HCT116 (cell line): ENCODE measurements at places on chromosomes 13 and 19.
A peak's percentile ranks its signal among the peaks of the same experiment; 100 is the strongest.

DNA sequence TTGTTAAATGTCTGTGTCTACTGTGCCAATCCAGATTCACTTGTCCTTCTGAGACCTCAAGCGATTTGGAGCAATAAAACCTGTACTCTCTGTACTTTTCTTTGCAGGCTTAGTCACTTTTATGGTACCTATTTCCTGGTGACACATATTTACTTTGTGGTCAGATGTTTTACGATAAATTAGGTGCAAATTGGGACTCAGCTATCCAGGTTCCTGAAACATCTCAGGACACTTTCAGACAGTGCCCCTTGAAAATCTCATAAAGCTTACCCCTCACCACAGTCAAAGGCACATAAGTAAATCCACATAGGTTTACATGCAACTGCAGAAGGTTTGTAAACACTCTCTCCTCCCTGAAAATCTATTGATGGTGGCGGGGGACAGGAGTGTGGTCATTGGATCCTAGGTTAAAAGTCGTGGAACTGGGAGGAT is 438.8 kb downstream of the EFNB2 start:
- DNase-seq: peak; percentile 86

GRCh38 chr13:106562301-106562700 is 5.6 kb downstream of the ARGLU1 start:
- DNase-seq: no peak

DNA sequence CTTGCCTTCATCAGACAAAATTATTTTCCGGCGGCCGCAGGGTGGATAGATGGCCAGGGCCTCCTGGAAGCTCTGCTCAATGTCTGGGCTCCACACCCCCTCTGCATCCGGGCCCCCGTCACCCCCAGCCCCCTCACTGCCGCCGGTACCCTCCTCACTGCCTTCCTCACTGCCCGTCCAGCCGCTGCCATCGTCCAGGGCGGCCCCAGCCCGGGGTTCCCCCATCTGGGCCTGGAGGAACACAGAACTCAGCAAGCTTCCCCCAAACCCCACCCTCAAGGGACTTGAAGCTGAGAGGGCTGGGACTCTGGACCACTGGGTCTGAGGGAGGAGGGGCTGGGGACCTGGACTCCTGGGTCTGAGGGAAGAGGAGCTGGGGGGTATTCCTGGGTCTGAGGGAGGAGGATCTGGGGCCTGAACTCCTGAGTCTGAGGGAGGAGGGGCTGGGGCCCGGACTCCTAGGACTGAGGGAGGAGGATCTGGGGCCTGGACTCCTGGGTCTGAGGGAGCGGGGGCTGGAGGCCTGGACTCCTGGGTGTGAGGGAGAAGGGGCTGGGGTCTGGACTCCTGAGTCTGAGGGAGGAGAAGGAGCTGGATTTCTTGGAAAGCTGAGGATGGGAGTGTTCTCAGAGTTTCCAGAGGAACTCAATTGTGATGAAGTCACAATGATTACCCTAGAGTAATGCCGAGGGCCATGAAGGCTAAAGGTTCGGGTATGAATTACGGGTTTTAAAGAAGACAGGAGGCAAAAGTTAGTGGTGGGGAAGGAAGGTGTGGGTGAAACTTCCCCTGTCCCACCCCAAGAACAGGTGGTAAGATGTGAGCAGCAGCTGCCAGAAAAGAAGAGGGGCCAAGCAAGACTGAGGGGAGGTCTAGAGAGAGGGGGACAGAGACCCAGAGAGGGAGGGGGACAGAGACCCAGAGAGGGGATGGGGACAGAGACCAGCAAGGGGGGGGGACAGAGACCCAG is 2.1 kb downstream of the TEAD2 start:
- DNase-seq: no peak

- DNase-seq: no peak
These were observed 3.8 kb upstream of the ZNF414 start for GRCh38 chr19:8517551-8518442.

DNA sequence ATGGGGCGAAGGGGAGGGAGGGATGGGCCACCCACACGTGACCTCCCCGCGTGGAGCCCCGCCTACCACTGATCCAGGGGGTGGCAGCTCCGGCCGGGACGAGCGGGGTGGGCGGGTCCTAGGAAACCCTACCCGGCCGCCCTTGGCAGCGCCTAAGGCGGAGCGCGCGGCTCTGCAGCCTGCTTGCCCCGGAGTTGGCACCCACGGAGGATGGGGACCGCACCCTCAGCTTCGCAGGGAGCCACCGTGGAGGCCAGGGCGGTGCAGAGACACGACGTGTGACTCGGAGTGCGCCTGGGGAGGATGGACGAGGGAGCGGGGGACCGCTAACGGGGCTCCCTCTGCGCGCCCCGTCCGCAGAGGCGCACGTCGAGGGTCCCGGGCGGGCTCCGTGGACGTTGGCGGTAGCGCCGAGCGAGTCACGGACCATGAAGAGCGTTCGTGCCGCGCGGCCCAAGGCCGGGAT is at the start of gene RGS9BP:
RGS9BP (plus strand) TSS at position 129 of the 466 bp plus-strand sequence. CDS start 416 bp downstream, outside the sequence.
- no peak for DNase-seq

GRCh38 chr19:6718741-6719539 is 1.5 kb downstream of the C3 start:
- DNase-seq: peak; percentile 79

DNA sequence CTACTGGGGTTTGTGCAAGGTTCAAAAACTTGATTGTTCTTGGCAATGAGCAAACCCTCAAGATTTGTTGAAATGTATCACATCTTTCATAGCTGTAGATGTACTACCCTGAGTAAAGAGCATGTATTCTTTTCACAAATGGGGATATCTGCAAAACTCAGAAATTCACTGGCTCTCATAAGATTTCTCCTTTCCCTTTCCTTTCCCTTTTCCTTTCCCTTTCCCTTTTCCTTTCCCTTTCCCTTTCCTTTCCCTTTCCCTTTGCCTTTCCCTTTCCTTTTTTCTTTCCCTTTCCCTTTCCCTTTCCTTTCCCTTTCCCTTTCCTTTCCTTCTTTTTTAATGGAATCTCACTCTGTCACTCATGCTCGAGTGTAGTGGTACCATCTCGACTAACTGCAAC is 69.1 kb downstream of the FNDC3A start:
- DNase-seq: no peak

DNA sequence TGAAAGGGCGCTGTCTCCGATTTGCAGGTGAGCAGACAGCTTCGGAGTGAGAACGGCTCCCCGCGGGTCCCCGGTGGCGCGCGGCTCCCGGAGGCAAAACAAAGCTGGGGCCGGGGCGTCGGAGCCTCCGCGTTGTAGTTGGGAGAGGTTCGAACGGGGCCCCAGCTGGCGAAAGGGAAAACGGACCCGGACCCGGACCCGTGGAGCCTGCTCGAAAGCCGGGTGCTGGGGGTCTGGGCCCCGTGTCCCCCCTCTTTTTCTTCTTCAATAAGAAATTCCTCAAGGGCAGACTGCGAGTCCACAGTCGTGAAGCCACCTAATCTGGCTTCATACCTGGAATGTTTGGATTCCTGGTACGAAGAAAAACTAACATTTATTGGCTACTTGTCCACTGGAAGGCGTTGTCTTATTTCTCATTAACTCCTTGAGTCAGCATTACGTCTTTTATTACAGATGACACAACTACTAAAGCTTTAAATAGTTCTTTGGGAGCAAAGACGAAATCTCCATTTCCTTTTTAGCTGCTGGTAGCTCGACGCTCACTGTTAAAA is 632 bp upstream of the MTIF3 start:
- peak; percentile 55 for DNase-seq

- DNase-seq: no peak
These were observed 11.3 kb upstream of the IGSF23 start for GRCh38 chr19:44602081-44602480.

GRCh38 chr13:49367640-49368422 is 76.0 kb downstream of the CAB39L start:
- no peak for DNase-seq

GRCh38 chr19:48123907-48124651 is 13.5 kb upstream of the PLA2G4C start:
- DNase-seq: peak; percentile 39

DNA sequence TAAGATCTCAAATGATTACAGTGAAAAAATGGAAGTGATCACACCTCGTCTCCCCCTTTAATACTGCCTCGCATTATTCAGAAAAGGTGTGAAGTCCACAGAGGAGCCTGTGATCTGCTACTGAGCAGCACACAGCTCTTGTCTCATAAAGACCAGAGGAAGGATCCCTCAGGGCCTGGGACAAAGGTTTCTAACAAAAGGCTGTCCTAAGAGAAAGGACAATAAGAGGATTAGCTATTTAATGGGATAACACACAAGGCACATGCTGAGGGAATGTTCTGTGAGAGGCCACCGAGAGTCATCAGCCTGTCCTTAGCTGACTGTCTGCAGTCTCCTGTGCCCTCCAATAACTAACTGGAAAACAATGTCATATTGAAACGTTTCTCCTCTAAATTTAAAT is 26.7 kb downstream of the EBPL start:
- no peak for DNase-seq

DNA sequence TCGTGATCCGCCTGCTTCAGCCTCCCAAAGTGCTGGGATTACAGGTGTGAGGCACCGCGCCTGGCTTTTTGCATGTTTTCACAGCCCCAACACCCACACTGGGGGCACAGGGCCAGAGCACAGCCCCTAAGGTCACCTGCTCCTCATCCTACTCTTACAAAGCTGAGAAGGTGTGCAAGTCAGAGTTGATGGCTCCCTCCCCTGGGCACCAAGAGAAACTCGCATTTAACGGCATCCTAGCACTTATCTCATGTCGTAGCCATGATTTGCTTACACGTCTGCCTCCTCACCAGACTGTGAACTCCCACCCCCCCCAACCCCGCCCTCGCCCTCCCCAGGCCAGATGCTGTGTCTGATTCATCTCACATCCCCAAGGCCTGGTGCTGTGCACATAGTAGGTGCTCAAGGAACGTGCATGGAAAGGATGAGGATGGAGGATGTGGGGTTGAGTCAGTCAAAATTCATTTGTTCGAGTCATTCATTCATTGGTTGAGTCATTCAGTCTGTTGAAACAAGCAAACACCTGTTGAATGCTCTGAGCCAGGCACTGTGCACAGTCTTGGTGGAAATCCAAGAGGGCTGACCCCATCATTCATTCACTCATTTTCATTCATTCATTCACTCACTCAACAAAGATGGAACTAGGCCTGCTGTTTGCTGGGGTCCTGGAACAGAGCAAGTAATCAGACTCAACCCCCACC is 11.3 kb downstream of the SHANK1 start:
- no peak for DNase-seq

GRCh38 chr13:23025864-23026608 is 154.7 kb upstream of the SGCG start:
- no peak for DNase-seq

- no peak for DNase-seq
These were observed 61.7 kb downstream of the ZNF44 start for GRCh38 chr19:12232961-12233360.

GRCh38 chr19:3279306-3279705 is 54.8 kb downstream of the CELF5 start:
- DNase-seq: no peak

GRCh38 chr13:42041684-42042035 is 6.8 kb upstream of the DGKH start:
- DNase-seq: no peak

- no peak for DNase-seq
These were observed 896.8 kb downstream of the PCDH17 start for GRCh38 chr13:58528351-58528750.

GRCh38 chr13:101817898-101818297 is 365.4 kb downstream of the ITGBL1 start:
- DNase-seq: no peak

DNA sequence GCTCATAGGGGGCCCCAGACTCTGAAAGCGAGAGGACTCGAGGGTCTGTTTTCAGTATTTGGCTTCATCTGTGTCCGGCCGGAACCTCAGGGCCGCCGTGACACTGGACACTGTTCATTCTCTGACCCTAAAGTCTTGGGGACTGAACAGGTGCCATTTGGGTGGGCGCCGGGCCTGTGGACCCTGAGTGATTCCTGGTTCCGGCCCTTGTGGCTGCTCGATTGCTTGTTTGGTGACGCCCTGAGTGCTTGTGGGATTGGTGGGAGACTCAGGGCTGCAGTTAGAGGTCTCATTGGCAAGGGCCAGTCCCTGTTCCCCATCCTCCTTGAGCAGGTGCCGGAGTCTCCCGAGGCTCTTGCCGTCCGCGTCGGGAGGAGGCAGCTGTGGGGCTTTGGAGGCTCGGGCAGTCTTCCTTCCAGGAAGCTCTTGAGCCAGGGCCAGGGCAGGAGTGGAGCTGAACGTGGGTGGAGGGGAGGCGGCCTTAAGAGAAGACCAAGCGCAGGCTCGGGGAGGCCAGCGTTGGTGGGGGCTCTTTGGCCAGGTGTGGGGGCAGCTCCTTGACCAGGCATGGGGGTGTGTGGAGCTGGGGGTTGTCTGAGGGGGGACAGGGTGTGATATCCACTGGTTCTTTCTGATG is 4.7 kb downstream of the PTBP1 start:
- no peak for DNase-seq

- DNase-seq: no peak
These were observed 4.6 kb downstream of the EFNA2 start for GRCh38 chr19:1290196-1290702.

- DNase-seq: no peak
These were observed 37.3 kb downstream of the PEPD start for GRCh38 chr19:33484226-33484774.

GRCh38 chr13:32021785-32022184 is 9.8 kb upstream of the FRY start:
- no peak for DNase-seq

DNA sequence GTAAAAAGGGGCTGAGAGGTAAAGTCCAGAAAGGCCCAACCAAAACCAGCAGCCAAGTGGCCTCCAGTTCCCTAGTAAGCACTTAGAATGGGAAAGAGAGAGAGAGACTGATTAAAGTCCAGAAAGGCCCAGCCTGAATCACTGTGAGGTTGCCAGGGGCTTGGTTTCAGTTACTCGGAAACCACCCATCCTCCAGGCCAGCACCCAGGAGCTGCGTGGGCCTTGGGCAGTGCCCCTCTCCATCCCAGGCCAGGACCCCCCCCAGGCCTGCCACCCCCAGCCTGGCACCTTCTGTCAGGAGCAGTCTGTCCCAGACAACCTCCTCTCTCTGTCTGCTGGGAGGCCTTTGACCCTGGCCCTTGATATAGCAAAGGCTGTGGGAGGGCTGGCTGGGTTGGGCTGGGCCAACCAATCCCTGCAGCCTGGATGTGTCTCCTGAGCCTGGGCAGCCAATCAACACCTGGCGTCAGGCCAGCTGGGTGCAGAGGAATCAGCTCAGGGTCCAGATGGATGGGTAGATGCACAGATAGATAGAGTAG is at the start of gene CYP4F2:
CYP4F2 (minus strand) TSS at position 337 of the 539 bp plus-strand sequence. CDS start 463 bp downstream, outside the sequence.
- no peak for DNase-seq

- no peak for DNase-seq
These were observed 185.4 kb downstream of the KDM4B start for GRCh38 chr19:5154129-5154798.

GRCh38 chr13:24045597-24045996 is 114.9 kb upstream of the SPATA13 start:
- DNase-seq: no peak

- no peak for DNase-seq
These were observed 3.8 kb upstream of the GRTP1 start for GRCh38 chr13:113367771-113368170.

DNA sequence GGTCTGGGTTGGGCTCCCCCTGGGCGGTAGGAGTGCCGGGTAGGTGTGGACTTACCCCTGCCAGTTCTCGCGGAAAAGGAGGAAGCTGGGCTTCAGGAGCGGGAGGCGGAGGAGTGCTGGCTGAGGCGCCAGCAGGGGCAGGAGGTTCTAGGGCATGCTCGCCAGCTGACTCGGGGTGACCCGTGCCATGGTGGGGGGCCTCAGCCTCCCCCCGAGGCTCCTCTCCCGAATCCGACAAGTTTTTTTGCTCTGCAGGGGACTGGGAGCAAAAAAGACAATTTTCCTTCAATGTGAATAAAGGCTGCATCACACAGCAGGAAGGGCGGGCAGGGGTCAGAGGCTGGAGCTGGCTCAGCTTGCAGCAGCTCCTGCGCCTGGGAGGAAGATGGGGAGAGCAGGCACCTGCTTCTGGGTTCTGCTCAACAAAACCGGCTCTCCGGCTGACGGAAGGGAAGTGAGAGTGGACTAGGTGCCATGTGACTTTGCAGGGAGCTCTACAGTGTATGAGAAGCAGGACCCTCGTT is 26.5 kb downstream of the RANBP3 start:
- DNase-seq: no peak
